ENCODE measurements at places on chromosomes 1 and 21.
A peak's percentile ranks its signal among the peaks of the same experiment; 100 is the strongest.

DNA sequence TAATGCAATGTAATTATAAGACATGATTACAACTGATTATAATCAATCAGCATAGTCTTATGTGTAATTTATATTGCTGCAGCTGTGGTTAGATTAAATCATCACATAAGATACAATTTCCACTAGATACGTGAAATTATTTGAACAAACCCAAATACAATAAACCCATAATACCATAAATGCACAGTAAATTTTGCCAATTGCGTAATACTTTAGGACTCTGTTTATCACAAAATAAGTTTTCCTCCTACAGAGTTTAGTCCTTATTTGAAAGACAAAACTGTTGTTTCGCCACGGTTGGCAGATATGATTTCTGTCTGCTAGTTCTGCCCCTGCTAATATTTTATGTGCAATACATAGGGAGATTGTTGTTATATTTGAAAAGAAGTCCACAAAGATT lies 895.9 kb upstream of the ADGRL4 start:
- DNase-seq: no peak

DNA sequence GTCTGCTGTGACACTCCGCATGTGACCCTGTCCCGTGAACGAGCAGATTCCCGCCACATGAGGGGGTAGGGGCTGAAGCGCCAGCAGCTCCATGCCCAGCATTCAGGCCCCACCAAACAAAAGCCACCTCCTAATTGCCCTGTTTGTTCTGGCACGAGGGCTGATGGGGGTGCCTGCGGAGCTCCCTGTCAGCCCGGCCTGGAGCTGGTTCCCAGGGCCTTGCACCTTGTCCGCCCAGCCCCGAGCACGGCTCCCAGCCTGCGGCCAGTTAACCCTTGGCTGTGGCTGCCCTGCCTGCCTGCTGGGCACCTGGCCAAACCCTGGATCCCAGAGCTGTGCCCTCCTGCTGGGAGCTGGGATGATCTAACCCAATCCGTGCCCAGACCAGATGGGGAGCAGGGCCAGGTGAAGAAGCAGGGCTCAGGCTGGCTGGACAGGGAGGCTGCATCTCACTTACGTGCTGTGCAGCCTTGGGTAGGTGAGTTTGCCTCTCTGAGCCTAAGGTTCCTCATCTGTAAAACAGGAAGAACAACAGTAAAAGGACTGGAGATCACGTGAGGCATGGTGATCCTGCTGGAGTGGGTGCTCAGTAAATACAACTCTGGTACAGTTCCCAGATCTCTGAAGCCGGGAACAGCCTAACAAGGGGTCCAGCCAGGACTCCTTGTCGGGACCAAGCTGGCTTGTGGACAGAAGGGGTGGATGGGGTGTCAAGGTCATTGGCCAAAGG lies 110.9 kb upstream of the IFFO2 start:
- no peak for DNase-seq

DNA sequence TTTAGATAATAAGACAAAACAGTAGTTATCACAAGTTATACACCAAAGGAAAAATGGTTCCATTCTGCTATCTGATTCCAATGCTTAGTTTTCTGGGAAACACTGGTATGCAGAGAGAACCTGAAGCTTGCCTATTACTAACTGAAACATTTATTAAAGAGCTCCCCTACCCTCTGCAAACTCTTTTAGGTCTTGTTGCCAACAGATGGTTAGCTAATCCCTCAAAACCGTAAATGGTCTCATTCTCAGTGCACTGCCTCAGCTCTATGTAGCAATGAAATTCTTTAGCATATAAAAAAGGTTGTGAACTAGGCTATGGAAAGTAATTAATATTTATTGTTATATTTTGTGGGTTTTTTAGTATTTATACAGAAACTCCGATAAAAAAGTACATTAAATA lies 20.4 kb downstream of the C21orf91 start:
- no peak for DNase-seq

DNA sequence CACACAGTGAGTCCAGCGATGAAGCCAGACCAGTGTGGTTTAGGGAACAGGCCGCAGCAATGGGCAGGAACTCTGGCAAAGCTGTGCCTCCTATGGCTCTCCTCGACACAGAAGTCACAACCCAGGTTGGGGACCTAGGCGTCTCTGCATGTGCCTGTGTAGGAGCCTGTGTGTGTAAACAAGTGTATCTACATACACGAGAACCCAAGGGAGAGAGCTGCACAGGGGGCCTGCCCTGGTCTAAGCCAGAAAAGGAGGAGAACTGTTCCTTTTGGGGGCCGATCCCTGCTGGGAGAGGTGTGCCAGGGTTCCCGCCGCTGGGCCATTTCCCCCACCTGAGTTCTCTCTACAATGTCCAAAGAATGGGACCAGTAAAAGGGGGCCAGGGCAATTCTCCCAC lies 56.0 kb downstream of the CD247 start:
- no peak for DNase-seq

DNA sequence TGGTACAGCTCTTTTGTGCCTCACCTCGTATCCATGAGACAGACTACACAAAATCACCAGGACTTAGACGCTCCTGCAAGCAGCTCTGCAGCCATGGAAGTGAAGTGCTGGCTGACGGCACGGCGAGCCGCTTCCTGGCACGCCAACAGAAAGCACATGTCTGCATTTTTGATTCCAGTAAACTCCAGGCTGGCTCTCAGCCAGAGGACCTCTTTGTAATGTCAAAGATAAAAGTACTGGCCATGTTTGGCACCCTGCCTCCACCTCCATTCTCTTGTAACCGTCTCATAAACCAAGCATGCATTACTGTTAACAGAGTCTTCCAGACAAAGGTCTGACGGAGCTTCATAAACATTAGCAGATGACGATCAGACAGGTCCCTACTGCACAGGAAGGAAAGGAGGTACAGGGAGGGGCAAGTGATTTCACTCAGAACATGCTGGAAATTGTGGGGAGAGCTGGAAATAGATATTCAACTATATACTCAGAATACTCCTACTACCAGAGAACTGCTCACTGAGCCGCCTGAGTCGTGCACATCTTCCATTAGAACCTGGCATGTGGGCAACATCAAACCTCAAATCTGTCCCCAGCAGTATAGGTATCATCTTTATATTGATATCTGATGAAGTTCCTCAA lies 632.0 kb downstream of the SMYD3 start:
- no peak for DNase-seq

- no peak for DNase-seq
Observed at GRCh38 chr1:9576903-9577302, 11.8 kb upstream of the TMEM201 start.

DNA sequence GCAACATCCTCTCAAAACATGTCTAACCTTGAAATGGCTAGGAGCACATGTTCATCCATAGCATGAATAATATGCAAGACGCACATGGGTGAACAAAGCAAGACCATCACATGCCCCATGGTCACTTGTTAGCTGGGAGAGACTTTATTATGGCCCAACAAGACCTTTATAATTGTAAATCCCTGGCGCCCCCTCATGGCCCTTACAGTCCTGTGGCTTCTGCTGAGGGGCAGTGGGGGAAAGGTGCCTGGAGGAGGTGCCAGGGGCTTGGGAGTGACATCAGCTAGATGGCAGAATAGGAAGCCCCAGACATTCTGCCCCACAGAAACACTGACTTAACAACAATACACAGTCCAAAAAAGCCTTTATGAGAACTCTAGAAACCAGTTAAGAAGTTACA lies 51.7 kb downstream of the CSMD2 start:
- DNase-seq: no peak

GRCh38 chr1:6785728-6786505 lies 663 bp downstream of the CAMTA1 start:
- DNase-seq: no peak

DNA sequence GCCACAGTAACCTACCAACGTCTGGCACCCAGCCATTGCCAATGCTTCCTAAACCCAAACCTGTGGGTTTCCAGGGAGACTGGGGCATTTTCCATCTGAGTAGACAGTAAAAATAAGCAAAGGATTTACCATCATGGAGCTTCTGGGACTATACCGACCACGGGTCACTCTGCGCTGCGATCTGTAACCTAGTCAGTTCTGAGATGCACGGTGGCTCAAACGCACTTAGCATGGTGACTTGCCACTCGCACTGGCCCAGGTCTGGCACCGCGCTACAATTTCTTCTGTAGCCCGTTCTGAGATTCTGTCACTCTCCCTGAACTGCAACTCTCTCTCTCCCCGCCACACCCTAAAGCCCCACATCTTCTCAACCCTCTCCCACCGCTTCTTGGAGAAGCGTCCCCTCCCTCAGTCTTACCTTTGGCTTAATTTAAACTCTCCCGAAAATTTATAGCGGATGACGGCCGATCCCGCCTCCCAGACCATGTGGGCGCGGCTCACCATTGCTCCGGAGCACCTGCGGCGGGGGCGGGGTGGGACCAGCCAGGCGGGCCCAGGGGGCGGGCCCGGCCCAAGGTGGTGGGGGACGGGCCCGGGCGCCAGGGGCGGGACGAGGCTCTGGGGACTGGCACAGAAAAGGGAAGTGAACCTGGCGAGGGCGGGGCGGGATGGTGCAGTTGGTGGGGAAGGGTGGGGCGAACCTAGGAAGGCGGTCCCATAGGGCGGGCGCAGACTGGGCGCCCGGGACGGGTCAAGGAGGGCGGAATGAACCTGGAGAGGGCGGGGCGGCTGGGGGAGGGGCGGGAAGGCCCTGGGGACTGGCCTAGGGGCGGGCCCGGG lies 493 bp upstream of the MAP3K21 start:
- peak; percentile 87 for DNase-seq

- no peak for DNase-seq
Observed at GRCh38 chr1:116310180-116310579, 62.9 kb upstream of the ATP1A1 start.

DNA sequence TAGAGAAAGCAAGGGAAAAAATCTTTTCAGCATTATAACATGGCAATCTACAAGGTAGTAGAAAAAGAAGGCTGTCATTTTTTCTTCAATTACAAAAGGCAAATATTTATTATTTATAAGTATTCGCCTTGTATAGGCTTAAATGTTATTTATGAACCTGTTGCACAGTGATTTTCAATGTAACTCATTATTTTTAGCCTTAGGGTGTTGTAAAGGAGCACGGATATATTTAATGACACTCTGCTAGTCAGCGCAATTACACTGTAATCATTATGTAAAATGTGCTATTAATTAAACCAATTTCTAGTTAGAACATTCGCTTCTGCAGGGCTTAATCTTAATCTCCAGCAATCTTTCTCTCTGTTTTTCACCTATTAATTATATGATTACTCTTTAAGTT lies 145.0 kb downstream of the ATG4C start:
- DNase-seq: no peak

GRCh38 chr1:112954017-112954650 lies 1.9 kb downstream of the SLC16A1 start:
- no peak for DNase-seq

GRCh38 chr1:203296460-203297073 lies 8.8 kb upstream of the BTG2 start:
- DNase-seq: no peak

DNA sequence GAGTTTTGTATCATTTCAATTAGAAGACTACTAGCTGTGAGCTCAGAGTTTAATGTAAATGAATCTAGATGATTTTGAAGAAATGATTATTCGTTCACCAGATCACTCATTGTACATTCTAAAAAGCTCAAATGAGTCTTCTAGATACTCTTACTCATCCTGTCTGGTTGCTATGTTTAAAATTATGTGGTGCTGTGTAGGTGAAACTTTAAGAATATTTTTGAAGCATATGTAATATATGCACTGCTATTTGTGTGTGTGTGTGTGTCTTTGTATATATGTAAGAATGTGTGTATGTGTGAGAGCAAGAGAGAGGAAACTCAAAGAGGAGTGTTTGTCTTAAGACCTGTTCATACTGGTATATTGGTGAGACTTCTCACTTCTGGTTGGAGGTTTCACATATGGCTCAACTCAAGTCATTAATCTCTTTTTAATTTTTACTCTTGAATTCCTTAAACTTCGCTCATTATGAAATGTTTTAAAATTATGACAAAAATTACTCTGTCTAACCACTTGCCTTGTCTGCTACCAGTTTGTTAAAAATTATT lies 8.6 kb upstream of the C1orf105 start:
- DNase-seq: no peak

DNA sequence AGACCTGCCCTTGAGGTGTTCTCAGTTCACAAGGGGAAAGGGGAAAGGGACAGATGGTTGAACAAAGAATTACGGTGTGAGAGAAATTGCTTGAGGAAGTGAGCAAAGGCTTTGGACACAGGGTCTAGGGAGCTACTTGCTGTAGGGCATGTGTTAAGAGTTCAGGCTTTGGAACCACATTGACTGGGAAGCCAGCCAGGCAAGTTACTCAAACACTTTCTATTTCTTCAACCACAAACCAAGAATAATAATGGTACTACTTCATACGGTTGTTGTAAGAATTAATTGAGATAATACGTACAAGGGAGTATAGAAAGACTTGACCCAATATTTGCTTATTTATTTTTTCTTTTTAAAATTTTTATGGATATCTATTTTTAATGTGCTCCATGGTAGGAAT lies 26.6 kb downstream of the AK4 start:
- no peak for DNase-seq

- DNase-seq: no peak
Observed at GRCh38 chr1:112905395-112906149, 50.4 kb downstream of the SLC16A1 start.

- no peak for DNase-seq
Observed at GRCh38 chr1:29704430-29704829, 468.1 kb downstream of the PTPRU start.
